ENCODE measurements at places on chromosomes 5 and 9.

- no peak for DNase-seq
Observed at GRCh38 chr5:36232533-36232932, 9.2 kb downstream of the NADK2 start.

DNA sequence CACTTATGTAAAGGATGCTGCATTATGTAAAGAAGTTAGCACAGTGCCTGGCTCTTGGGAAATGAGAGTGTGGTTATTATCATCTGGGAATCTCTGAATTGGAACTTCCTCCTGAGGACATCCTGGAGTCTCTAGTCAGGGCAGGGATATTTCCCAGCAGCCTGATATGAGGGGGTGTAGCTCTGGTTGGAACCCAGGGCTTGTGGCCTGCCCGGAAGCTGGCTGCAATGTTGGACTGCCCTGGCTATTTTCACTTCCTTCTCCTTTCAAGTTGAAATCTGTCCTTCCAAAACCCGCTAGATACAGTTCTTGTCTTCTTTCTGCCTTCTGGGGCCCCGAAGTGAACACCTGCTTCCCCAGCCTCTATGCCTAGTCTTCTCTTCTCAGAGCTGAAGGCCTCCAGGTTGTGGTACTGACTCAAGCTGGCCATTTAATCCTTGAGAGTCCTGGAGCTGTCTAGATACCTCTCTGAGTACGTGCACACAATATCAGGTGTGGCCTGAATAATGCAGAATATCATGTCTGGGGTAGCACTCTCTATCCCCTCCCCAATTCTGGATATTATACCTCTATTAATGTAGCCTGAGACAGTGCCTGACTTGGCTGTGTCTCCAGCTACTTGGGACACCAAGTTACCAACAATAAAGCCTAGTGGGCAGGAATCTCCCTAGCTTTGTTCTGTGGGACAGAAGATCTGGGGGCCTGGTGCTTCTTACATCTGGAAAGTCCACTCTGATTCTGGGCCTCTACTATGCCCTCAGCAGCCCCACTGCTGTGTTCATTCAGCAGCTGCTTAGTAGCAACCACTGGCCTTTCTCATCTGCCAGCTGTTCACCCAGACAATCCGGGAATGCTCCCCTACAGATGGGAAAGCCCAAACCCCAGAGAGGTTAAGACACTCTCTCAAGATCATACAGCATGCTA lies 45.0 kb downstream of the SLC6A7 start:
- DNase-seq = no peak

GRCh38 chr9:7653262-7653661 lies 146.3 kb downstream of the DMAC1 start:
- DNase-seq = no peak

DNA sequence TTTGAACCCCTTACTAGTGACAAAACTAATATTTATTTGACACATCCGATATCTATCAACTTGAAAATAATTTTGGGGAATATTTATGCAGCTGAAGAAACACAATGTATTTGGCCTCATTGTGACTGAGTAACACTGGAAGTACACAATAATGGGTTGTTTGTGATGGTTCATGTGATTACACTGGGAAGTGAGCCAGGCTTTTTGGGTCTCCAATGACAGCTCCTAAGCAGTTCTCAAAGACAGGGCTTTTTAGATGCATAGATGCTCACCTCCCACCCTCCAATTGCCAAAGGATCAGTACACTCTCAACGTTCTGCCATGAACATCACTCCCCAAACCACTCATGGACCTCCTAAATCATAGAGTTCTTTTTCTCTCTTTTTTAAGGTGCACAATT lies 170.0 kb downstream of the SLC24A2 start:
- no peak for DNase-seq

DNA sequence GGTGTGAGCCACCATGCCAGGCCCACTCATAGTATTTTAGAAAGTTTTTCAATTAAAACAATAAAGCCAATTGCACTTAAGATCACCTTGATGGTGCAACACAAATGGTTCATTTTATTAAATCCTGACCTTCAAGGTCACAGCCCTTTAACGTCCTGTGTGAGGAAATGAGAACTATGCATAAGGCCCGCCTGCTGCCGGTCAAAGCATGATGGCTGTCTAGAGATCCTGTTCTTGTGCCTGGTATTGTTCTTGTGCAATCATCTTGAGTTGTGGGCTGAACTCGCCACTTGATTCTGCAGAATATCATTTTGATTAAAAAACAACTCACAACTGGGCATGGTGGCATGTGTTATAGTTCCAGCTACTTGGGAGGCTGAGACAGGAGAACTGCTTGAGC lies 43.6 kb upstream of the FBXW11 start:
- DNase-seq = no peak

DNA sequence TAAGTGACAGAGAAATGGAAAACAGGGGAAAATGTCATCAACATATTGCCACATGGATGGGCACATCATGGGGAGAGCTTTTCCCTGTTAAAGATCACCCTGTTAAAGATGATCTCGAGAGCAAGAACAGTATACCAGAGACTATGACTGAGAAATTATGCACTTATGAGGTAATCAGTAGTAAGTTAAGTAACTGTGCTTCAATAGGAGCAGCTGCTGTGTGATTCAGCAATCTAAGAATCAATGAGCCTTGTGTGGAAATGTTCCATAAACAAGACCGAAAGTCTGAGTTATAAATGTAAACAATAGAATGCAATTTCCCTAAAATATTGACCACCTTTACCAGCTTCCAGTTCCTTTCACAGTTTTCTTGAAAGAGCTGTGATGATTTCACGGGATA lies 582.3 kb downstream of the CAAP1 start:
- DNase-seq = no peak

GRCh38 chr5:8944005-8944404 lies 601.9 kb downstream of the SEMA5A start:
- no peak for DNase-seq

DNA sequence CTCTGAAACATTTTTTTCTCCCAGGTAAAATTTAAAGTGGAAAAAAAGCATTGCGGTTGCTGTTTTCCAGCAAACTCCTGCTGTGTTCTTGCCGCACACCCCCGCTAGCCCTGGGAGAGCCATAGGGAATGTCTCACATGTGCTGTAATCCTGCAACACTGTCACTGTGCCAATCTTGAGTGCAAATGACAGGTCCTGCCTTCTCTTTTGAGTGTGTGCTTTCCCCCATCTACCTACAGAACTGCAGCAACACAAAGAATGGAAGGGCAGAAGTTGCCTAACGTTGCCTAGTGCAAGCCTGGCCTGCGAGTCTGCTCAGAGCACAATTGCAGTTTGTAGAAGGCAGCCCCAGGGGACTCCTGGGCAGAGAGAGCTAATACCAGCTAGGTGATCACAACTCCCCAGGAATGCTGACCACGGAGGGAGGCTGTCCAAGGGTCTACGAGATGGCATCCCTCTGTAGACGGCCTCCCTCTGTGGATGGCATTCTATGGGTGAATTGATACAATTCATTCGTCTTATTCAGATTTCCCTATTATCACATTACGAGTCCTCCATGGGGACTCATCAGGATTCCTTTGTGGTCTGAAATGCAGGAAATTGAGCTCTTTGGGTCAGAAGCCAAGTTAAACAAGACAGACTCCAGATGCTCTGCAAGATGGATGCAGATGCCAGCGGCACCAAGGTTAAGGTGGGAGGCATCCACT lies 172.6 kb upstream of the S1PR3 start:
- no peak for DNase-seq

GRCh38 chr5:141742866-141743851 lies 61.1 kb upstream of the ARAP3 start:
- DNase-seq = peak; percentile 68

DNA sequence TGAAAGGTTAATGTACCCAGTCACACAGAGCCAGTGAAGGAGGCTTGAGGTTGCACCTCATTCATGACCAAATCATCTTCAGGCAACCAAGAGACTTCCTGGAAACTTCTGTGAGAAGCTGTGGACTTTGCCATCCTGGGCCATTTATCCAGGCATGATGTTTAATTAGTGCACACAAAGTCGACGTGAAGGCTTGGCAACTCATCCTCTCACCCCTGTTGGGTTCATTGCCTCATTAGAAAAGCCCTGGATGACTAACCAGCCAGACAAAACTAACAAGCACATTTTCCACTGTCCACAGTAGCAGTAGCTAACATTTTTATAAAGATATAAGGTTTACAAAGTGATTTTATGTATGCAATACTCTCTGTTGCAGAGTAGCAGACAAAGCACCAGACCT lies 65.7 kb upstream of the ZNF462 start:
- DNase-seq = no peak

DNA sequence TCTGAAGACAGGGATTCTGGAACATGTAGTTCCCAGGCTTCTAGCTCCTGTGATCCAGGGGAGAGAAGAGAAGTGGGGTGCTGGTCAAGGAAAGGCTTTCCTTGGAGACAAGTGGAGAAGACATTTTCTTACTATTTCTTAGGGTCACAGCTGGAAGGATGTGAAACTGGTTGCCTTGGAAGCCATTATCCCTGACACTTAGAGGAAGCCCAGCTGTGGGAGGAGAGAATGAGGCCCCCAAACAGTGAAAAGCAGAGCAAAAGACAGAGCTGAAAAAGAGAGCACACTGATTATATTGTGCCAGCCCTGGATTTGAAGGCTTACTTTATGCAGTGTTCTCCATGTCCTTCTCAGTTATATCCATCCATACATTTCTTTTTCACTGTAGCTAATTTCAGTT lies 17.5 kb upstream of the SHB start:
- DNase-seq = no peak

- no peak for DNase-seq
Observed at GRCh38 chr5:107268241-107268640, 402.5 kb downstream of the EFNA5 start.

Measured in NCI-H1436 (cell line).